ENCODE measurements at places on chromosomes 2 and 18.

DNA sequence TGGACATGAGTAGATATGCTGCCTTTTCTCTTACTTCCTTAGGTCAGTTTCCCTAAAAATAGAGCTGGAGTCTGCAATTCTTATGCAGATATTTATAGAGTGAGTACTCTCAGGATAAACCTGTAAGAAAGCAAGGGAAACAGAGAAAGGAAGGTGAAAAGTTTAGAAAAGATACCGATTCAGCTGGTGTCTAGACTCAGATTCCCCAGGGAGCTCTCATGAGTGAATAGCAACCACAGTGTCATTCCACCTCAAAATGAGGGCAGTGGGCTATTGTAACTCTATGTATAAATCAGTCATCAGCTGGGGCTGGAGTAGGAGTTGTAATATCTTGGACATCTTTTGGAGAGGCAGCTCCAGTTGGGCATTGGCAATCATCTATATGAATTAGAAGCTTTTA, 1485.1 kb upstream of the TMEFF2 start:
- no peak for DNase-seq

GRCh38 chr18:26461405-26461804, 86.9 kb downstream of the KCTD1 start:
- no peak for DNase-seq

GRCh38 chr2:233756429-233757081, 3.5 kb upstream of the UGT1A1 start:
- DNase-seq, result no peak

DNA sequence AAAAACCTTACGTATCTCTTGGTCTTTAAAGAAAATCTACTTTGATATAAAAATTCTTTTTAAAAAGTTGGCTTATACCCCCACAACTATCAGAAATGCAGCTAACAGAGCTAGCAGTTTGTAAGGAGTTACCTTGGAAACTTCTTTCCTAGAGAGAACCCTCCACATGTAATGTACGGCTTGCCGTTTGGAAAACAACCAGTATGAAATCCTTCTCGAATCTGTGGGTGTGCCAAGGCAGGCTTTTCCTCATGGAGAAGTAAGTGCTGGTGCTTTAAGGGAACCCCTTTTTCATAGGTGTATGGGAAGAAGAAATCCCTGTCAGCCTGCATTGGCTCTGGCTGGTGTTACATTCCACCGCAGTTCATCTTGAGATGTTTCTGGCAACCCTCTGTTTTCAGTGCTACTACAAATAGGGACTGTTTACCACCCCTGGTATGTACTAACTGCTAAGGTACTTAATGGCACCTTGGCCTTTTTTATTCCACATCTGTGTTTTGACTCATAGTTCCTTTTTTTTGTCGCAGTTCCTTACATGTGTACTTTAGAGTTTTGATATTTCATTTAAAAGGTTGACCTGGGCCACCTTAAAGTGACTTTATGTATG, 248.4 kb downstream of the FHOD3 start:
- no peak for DNase-seq

GRCh38 chr18:10563886-10564285, 38.1 kb downstream of the NAPG start:
- DNase-seq, result no peak

- DNase-seq, result peak; percentile 79
These were observed 11.1 kb upstream of the SCG2 start for GRCh38 chr2:223613017-223613950.

DNA sequence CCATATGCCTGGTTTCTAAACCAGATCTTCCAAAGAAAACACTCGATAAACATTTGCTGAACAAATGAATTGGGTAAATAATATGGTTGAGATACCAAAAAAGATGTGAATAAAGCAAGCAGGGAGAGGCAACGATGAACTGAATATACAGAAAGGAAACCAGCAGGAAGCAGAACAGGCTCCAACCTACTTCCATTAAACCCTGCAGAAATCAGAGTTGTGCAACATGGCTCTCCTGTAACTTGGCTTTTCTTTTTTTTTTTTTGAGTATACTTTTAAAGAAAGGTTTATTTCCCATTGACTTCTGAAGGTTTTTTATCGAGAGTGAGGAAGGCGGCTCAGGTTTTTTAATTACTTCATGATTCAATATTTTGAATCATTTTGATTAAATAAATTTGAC, 23.5 kb downstream of the ITSN2 start:
- DNase-seq, result no peak

DNA sequence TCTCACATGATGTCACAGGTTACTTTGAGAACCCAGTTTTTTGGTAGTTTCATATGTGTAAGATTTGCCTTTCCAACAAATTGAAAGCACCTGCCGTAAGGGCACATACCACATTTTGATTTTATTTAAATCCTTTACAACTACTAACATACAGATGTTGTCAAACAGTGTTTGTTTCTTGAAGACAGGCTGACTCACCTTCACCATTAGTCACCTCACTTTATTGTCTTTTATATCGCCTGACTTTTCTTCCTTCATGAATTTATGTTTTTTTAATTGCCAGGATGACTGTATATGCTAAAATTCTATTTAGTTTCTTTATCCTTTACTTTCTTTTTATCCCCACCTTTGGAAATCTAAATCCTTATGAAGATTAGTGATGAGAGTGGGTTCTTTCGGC, 886.7 kb downstream of the SUCLG1 start:
- no peak for DNase-seq

GRCh38 chr2:85447222-85447585, 28.7 kb downstream of the SH2D6 start:
- no peak for DNase-seq

GRCh38 chr2:58794103-58794502, 553.0 kb upstream of the FANCL start:
- DNase-seq, result no peak

GRCh38 chr2:200131307-200131706, 175.2 kb upstream of the SPATS2L start:
- no peak for DNase-seq

DNA sequence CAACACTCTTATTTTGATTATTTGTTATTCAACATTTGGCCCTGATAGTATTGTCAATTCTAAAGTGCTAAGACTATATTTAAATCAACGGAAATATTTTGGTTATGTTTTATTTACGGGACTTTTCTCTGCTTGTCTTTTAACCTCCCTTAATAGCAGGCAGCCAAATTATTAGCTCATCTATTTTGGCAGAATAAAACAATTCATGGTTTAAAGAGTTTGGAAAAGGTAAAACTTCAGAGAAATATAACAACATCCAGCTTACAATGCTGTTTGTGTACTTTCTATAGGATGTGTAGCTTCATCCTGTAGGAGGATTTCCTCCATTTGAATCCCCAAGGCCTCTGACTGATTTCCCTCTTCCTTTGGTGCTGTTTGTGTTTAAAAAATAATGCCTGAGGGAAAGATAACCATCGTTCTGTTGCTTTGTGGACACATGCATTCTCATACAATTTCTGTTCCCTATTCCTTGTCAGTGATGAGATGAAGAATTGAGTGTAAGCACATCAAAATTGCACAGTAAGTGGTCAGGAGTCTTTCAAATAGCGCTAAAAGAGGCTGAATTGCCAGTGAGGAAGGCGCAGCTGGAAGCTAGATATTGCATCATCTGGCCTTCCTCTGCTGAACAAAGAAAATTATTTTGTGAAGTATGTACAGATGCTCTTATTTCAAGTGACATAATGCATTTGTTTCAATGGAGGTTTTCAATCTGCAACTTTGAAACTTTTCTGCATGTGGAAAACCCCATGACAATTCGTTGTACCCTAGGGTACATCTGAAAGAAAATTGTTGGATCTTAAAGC, 80.3 kb downstream of the CD28 start:
- DNase-seq, result no peak

GRCh38 chr2:129747500-129748125, 231.9 kb upstream of the RAB6C start:
- DNase-seq, result no peak

DNA sequence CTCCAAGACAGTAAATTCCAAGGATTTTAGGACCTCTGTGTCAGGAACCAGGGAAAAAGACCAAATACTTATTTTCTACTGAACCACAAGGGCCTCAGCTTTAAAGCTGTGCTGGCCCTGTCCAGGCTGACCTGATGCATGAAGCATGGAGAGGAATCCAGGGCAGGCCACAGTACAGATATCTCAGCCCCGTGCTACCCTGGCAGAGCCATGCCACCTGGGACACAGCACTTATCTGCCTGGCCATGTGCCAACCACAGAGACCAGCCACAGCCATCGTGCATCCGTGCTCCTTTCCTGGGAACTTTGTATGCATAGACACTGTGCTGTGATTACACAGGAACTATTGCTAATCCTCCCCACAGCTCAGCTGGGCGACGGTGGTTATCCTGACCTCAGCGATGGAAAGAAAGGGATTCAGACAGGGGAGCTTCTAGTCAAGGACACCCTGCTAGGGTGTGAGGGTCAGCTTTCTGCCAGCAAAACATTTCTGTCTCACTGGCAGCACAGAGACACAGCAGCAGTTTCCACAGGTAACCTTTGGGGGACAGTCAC, 687.4 kb upstream of the ID2 start:
- DNase-seq, result peak; percentile 63

GRCh38 chr2:197707316-197708213, 2.4 kb downstream of the MARS2 start:
- DNase-seq, result no peak

GRCh38 chr18:61531182-61531581, 198.0 kb downstream of the CDH20 start:
- DNase-seq, result peak; percentile 63

- DNase-seq, result no peak
These were observed 320.2 kb upstream of the UBE2E3 start for GRCh38 chr2:180660207-180660606.

GRCh38 chr18:49875783-49876182, 62.5 kb upstream of the ACAA2 start:
- DNase-seq, result no peak

DNA sequence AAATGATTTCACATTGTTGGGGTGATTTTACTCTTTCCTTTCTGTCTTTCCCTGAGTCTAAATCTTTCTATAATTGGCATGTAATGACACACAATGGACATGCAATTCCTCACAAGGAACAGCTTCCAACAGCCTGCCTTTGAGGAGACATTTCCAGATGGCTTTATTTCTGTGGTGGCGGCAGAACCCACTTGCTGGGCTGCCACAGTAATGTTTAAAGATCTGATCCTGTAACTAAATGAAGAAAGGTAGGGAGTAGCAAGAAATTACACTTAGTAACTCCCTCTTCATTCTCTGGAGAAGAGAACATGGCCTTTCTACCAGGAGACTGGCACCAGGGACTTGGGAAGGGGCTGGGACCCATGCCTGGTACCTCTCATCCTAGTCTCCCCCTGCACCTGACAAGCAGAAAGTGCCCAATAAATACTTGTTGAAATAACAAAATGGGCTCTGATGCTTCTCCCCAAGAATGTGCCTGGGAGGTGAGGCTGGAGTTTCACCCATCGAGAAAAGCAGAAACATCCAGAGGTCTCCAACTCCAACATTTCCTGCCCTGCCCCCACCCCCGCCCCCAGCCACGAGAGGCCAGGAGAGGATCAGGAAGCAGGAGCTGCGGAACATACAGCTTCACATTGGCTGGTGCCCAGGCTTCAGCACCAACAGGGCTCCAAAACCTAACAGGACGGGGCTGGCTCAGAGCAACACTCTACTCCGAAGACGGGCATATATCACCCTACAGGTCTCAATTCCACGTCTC, 92.1 kb downstream of the PXDN start:
- DNase-seq, result peak; percentile 44

DNA sequence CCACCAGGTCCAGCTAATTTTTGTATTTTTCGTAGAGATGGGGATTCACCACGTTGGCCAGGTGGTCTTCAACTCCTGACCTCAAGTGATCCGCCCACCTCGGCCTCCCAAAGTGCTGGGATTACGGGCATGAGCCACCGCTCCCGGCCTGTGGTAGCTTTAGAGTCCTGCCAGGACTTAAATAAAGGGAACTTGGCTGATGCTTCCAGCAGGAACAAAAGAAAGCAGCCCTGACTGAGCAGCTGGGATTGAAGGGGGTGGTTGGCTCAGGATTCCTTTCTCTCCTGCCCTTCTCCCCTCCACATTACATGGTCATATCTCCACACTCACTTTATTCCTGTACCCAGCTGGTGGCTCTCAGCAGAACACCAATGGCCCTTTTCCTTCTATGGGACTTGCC, 20.0 kb downstream of the EFHD1 start:
- no peak for DNase-seq

DNA sequence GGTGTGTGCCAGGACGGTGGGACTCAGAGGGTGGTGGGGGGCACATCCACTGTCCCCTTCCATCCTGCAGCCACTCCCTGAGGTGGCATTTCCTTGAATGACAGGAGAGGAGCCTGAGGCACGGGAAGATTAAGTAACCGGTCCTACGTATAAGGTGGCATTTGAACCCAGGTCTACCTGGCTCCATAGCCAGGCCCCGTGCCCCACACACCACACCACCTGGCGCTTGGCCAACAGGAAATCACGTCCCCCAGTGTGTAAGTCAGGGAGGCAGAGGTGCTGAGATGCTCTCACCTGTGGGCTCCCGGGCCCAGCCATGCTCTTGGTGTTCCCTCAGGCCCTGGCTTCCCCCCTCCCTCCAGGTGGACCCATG, 53.7 kb downstream of the HPCAL1 start:
- no peak for DNase-seq

- no peak for DNase-seq
These were observed 8.8 kb downstream of the PDCD1 start for GRCh38 chr2:241849616-241850543.

DNA sequence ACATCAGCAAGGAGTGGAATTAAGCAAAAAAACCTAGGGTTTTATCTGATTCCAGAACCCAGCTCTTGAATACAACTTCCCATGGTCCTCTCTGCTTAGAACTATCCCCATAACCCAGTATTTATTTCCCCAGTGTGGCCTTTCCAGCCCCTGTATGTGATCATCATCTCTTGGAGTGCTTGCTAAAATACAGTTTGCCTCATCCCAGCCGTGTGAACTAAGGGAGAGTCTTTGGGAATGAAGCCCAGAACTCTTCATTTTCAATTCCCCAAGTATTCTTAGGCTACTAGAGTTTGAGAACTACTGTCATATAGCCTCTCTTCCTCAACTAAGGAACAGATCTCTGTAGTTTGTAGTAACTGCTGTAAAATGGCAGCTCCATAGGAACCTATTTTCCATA, 173.1 kb downstream of the LCLAT1 start:
- DNase-seq, result no peak

- DNase-seq, result no peak
These were observed 50.1 kb upstream of the UNC80 start for GRCh38 chr2:209721497-209721896.

- no peak for DNase-seq
These were observed 176.6 kb downstream of the HDAC4 start for GRCh38 chr2:239224199-239224570.

DNA sequence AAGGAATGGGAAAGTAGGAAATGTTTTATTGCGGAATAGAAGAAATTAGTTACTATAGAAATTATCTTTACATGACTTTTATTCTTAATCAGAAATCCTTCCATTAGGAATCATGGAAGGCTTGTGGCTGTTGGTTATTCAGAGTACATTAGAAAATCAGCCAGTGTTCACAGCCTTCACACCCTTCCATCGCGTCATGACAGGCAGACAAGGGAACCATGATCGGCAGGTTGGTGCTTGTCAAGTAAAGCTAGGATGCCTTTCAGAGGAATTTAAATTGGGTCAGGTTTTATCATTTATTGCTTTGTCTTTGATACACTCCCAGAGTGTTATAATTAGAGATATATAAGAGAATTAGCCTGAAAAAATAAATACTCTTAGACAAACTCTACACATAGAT, 400.6 kb downstream of the THSD7B start:
- DNase-seq, result no peak
